Renal pelvis (tissue), 12 donors: ENCODE measurements at places on chromosomes 2 and 18. TPM values are rescaled to one million over a fixed set of nuclear protein-coding genes. Genes with fewer than 3 reads are reported as not detected.

GRCh38 chr2:221926327-221926726, 354.2 kb upstream of the EPHA4 start:
- DNase-seq = no peak

DNA sequence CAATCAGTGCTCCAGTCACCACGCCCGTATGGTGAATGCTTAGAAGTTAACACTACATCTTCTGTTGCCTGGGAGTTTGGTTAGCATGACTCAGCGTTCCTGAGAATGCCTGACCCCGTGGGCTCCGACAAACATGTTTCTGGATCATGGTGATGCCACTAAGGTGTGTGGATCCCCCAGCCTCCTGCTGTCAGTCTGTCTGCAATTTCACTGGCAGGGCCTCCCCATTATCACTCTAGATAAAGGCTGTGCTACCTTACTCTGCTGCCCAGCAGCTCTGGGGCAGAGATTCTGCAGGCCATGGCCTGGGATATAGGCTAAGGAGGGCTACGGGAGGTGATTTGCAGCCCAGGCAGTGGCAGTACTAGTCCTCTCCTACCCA, 66.0 kb downstream of the STPG4 start:
- no peak for DNase-seq

CPO gene
- polyA plus RNA-seq = 1.1 TPM

EPG5 gene
- 18.2 TPM for polyA plus RNA-seq

PLGLB1 gene
- polyA plus RNA-seq = 19.8 TPM
